ELR (cell line): ENCODE measurements at places on chromosomes 2 and 18.

- no peak for DNase-seq
Observed at GRCh38 chr2:186205254-186205911, 280.7 kb upstream of the ZC3H15 start.

DNA sequence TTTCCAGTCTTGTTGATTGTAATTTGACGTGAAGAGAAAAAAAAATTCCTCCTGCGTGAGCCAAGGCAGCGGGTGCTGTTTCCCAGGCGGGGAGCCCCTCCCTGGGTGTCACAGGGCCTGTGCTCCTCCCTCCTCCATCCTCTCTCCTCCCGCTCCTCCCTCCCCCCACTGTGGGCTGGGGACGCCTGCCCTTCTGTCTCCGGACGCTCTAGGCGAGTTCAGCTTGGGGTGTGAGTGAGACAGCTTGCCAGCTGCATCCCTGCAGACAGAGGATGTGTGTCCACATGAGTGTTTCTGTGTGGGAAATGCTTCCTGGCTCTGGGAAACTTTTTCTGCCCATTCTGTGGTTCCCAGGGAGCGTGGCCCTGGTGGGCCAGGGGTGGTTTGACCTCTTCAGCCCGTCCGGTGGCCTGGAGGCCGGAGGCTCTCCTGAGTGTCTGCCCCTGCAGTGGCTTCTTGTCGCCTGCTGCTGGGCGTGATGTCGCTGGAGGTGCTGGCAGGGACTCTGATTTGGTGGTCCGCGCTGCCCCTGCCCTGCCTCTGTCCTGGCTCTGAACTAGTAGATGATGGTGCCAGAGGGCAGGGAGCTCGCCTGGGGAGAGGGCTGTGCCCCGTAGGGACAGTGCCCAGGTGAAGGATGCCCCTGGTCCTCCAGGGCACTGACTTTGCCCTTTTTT is 96.4 kb downstream of the USP40 start:
- DNase-seq = no peak

- DNase-seq = peak; percentile 58
Observed at GRCh38 chr2:151410485-151410834, 758 bp downstream of the RIF1 start.

DNA sequence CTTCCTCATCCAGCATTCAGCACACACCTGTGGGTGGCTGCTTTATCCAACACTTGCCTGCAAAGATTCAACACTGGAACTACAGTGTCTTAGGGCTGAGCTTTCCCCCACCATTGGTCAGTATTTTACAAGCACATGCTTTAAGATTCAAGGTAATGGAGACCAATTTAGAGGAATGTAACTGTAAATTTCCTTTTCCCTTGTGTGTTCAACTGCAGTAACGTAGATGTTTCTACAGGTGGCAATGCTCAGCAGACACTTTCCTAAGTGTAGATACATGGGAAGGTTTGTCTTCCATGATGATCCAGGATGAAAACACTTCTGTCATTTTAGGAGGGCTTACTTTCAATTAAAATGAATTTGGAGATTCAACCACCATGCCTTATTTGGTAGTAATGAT is 143.6 kb upstream of the PXDN start:
- DNase-seq = peak; percentile 15

- peak; percentile 93 for DNase-seq
Observed at GRCh38 chr2:134836986-134837385, 1.4 kb upstream of the ACMSD start.

DNA sequence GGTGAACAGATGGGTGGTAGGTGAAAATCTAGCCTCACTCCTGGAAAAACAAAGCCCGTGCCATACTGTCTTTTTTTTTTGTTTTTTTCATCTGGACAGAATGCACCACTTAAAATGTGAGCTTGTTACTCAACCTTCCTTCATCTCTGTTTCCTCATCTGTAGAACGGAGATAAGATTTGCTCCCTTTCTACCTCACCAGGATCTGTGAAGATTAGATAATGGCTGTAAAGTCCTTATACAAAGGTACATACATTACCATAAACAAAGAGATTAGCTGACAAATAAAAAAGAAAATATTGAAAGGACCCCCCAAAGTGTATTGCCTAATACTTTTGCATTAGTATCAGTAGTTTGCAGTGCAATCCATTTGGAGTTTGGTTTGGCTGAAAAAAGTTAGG is 75.4 kb upstream of the ZEB2 start:
- no peak for DNase-seq

- DNase-seq = no peak
Observed at GRCh38 chr2:50343150-50343830, 688.6 kb downstream of the NRXN1 start.

DNA sequence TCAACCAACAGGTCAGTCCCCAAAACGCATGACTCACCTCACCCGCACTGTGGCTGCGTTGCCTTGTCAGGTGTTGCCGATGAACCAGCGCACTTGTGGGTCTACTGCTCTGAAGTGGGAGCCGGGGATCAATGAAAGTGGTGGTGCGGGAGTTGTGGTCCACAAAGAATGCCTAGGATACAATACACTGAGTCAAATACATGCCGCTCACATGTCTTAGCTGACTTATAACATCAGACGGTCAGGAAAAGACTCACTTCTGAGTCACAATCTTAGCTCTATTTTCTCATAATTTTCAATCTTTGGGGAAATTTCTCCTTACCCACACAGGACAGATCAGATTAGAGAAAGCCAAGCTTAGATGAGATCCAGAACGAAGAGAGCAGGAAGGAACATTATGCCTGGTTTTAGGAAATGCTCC is 107.1 kb upstream of the STK17B start:
- peak; percentile 97 for DNase-seq

DNA sequence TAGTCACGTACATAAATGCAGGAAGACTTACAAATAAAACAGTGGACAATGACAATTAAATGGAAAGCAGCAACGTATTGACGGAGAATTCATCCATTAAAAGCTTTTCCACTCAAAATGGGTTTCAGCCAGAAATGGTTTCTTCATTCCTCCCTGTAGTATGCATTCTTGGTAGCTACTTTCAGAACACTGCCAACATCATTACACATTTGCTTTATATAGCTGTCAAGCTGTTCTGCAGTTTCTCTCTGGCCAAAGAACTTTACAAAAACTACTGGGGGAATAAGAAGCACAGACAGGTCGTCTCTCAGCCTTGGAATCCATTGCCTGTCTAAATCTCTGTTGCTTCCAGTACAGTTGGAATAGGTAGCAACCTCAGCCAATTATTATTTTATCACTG is 84.1 kb upstream of the NCKAP5 start:
- no peak for DNase-seq

- DNase-seq = no peak
Observed at GRCh38 chr2:239390546-239391285, 10.1 kb downstream of the HDAC4 start.

DNA sequence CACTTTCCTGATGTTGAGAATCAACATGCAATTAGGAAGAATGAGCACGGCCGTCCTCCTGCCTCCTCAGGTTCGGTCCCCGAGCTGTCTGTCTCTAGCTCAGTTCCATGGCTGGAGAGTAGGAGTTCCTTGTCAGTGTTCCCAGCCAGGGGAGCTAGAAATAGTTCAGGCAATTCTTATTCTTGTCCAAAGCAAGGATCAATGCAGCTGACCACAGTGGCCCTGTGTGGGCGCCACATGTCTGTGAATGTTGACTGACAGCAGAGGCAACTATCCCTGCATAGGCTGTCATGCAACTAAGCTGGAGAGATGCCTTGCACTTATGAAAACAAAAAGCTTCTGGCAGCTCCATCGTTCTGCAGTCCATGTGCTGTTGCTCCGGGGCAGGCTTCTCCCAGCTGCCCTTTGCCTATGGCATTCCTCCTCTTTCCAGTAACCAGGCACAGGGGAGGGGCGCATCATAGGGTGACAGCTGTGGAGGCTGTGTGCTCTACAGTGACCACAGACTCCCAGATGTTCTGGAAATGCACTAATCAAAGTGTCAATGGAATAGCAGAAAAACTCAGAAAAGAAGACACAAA is 58.7 kb downstream of the PDCL3 start:
- no peak for DNase-seq

DNA sequence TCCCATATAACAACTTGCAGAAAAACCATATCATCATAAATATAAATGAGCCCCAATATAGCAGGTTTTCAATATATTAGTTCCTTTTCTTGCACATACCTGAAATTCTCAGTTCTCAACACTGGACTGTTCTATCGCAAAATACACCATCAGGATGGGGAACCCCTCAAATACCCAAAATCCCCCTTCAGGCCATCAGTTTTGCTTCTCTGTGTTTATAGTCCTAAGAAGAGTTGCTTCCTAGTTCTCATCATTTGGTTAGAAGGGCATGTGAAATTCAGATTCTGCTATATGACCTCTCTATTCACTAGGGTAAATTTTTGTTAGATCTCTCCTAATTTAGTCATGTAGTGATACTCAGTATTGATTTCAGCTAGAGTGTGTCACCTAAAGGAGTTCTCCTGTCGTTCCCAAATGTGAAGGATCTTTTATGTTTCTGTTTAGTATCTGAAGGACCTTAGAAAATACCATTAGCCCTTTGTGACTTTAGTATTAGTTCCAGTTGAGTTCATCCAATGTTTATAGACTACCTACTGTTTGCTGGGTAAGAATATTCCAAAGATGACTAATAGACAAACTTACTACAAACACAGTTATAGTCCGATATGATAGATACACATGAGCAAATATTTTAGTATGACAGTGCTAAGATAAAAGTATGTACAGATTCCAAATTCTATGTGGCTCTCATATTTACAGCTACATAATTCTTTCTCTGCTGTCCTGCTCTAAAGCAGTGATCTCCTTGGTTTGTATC is 115.8 kb downstream of the TTC27 start:
- DNase-seq = peak; percentile 34

DNA sequence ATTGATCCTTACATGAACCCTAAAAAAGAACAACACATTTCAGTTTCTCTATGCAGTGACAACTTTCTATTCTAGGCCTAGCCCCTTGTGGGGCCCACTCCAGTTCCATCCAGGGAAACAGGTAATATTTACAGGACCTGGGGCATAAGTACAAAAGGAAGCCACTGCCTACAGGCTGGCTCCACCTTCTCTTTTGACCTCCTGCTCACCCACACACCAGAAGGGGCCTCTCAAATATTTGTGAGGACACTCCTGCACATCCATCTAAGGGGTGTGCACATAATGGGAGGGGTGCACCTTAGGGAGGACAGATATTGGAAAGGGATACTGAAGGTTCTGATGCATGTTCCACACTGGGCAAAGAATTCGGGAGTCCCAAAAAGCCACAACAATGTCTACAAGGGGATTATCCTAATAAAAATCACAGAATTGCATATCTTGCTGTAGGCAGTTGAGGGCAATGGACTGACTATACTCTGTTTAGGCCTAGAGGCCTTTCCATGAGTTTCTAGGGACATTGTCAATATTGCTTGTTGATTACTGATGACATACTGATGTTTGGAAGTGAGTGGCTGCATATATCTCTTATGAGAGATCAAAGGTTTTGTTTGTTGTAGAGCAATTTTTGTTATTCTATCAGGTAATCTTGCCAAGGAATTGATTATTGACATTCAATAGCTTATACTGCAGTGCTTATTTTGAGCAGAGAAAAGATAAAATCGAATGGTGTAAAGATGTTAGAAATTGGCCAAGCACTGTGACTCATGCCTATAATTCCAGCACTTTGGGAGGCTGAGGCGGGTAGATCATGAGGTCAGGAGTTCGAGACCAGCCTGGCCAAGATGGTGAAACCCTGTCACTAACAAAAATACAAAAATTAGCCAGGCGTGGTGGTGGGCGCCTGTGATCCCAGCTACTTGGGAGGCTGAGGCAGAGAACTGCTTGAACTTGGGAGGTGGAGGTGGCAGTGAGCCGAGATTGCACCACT is 23.8 kb upstream of the HNRNPA3 start:
- DNase-seq = no peak

GRCh38 chr2:62197011-62197924 is 1.4 kb downstream of the B3GNT2 start:
- DNase-seq = peak; percentile 48

DNA sequence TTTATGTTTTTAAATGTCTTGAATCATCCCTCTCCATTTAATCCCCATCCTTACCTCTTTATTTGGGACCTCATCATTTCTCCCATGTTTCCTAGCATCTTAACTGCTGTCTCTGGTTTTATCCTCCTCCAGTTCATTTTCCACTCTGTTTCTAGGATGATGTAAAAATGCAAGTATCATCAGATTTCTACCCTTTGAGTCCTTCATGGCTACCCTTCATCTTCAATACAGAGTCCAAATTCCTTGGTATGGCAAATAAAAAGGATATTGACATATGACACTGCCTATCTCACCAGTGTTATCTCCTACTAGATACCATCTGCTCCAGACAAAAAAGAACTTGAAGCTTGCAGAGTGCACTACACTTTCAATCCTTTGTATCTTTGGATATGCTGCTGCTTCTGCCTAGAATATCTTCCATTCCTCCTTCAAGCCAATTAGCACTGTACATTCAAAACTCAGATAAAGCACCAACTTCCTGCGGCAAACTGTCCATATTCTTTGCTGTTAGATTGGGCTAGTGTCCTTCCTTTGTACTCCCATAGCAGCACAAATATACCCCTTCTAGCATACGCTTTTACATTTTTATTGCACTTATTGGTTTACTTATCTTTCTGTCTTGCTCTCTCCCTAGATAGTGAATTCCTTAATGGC is 24.6 kb upstream of the TLK1 start:
- DNase-seq = no peak

DNA sequence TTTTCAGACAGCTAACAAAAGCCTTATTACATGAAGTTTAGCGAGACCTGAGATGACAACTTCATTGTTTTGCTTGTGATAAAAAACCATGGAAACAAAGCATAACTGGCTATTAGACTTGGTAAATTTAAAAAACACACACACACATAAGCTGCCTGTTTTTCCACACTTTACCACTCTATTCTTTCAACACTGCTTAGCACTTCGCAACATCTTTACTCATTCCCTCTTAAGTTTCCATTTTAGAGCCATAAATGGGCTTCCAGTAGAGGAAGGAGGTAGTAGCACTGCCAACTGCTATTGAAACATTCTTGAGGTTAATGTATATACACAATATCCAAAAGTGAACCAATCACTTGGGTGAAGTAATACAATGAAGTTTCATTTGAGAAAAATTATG is 54.1 kb downstream of the BAZ2B start:
- no peak for DNase-seq

GRCh38 chr2:105104208-105104731 is 66.4 kb downstream of the MRPS9 start:
- DNase-seq = peak; percentile 64

GRCh38 chr2:239496700-239497099 is 95.9 kb upstream of the HDAC4 start:
- no peak for DNase-seq

- DNase-seq = peak; percentile 32
Observed at GRCh38 chr18:79275992-79276391, 119.7 kb upstream of the NFATC1 start.

DNA sequence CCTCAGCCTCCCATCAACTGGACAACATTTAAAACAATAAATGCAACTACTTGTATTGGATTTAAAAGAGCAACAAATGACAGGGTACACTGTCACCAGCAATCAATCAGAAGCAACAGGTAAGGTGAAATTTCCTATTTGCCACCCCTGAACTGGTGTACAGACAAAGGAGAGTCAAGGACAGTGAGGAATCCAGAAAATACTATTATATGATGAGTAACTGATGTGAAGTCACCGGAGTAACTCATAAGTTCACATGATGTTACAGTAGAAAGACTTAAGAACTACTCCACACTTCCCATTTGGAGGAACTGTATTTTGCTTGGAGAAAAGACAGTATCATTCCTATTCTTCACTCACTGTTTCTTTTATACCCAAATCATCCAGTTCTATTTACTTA is 4.1 kb upstream of the STAT1 start:
- peak; percentile 35 for DNase-seq

- DNase-seq = no peak
Observed at GRCh38 chr2:26177122-26177521, 4.2 kb downstream of the GAREM2 start.

- no peak for DNase-seq
Observed at GRCh38 chr2:64420677-64421076, 33.3 kb upstream of the LGALSL start.
